ENCODE measurements at places on chromosomes 11 and 22. TPM values are rescaled to one million over a fixed set of nuclear protein-coding genes. Genes with fewer than 3 reads are reported as not detected.

Gene KCNJ1
- total RNA-seq, result not detected

DNA sequence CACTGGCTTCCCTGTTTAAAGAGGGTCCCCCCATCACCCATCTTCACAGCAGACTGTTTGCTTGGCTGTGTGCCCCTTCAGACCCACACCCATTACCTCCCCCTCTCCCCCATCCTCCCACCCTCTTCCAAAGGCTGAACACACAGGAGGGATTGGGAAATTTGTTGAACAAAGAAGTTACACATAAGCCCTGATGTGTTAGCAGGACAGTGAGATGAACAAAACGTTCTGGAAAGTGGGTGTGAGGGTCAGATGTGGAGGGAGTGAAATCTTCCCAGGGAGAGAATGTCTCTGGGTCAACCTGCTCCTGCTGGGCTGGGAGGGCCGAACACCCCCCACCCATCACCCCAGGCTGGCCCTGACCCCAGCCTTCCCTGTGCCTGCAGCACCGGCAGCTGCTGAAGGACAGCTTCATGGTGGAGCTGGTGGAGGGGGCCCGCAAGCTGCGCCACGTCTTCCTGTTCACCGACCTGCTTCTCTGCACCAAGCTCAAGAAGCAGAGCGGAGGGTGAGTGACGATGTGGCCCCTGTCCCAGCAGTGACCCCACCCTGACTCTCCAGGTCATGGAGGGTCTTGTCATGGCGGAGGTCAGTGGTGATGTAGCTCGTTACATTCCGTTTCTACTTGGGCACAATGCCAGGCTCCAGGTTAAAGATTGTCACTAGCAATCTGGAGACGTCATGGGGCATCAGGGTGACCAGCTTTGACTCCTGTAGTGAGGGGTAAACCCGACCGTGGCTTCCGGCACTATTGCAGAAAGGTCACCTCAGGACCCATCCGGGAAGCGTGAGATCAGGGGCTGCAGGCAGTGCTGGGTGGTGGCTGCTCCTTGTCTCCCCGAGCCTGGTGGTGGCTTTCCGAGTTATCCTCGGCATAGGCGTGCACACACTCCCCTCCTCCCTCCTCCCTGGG lies 103.5 kb downstream of the BCR start:
- DNase-seq, result no peak
- H3K27me3 ChIP-seq, result no peaks in the 10 kb centered on the region
- no peaks in the 10 kb centered on the region for H3K4me1 ChIP-seq
- H3K36me3 ChIP-seq, result peaks cover 55% of the 10 kb centered on the region
- H3K4me3 ChIP-seq, result no peak overlapping the region
- H3K27ac ChIP-seq, result no peak overlapping the region

DNA sequence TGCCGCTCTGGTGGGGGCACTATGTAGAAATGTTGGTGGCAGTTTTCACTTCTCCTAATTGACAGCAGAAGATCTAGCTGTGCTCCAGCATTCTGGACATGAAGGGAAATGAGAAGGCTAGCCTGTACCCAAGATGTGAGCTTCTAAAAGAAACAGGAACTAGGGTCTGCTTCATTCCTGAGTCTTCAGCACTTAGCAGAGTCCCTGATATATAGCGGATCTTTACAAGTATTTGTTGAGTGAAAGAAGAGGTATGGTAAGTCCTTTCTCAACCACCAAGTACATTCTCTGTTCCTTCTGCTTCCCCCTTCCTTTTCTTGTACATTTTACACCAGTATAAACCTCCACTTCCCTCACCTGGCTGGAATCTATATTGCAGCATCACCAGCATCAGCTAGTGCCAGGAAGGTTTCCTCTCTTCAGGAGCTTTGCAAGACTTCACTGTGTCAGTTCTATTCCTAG lies 408.3 kb upstream of the CADM1 start:
- no peaks in the 10 kb centered on the region for H3K27me3 ChIP-seq
- no peaks in the 10 kb centered on the region for H3K36me3 ChIP-seq
- H3K4me3 ChIP-seq, result no peak overlapping the region
- H3K4me1 ChIP-seq, result no peaks in the 10 kb centered on the region
- DNase-seq, result peak; percentile 43

GRCh38 chr11:30635401-30635989 lies 49.3 kb upstream of the MPPED2 start:
- H3K27ac ChIP-seq, result no peak overlapping the region
- no peaks in the 10 kb centered on the region for H3K36me3 ChIP-seq
- no peaks in the 10 kb centered on the region for H3K4me1 ChIP-seq
- DNase-seq, result peak; percentile 91
- no peaks in the 10 kb centered on the region for H3K27me3 ChIP-seq

GRCh38 chr22:22866381-22867111 lies 21.1 kb upstream of the IGLL5 start:
- no peaks in the 10 kb centered on the region for H3K36me3 ChIP-seq
- H3K27me3 ChIP-seq, result peaks cover 5% of the 10 kb centered on the region
- no peak overlapping the region for H3K27ac ChIP-seq
- DNase-seq, result no peak
- no peak overlapping the region for H3K4me3 ChIP-seq

DNA sequence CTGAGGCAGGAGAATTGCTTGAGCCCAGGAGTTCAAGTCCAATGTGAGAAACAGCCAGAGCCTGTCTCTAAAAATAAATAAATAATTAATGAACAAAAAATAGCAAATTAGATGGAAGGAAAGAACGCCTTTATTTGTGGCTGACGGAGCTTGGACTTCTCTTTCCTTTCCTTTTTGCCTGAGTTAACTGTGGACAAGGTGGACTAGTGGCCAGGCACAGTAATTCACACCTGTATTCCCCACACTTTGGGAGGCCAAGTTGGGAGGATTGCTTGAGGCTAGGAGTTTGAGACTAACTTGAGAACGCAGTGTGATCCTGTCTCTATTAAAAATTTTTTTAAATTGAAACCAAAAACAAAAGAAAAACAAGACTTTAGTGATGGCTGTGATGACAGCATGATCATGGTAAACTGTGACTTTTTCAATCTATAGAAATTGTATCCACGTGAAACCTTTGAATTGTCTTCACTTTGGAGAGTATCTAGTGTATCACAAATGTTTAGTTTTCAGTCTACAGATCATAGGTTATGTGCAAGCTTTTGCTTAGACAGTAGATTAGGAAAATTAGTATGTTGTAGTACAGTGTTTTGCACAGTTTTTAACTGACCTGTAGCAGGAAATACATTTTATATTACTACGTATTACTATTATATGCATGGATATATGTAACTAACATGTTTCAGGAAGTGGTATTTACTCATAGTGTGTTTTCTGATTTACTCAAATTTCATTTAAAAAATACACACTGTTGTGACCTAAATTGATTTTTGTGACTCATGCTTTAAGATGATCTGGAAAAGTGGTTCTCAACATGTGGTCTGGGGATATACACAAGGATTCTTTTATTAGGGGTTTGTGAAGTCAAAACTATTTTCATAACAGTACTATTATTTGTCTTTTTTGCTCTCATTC lies 42.1 kb downstream of the KDM2A start:
- H3K4me3 ChIP-seq, result no peak overlapping the region
- peaks cover 10% of the 10 kb centered on the region for H3K36me3 ChIP-seq
- no peaks in the 10 kb centered on the region for H3K27me3 ChIP-seq
- DNase-seq, result no peak
- no peaks in the 10 kb centered on the region for H3K4me1 ChIP-seq

DNA sequence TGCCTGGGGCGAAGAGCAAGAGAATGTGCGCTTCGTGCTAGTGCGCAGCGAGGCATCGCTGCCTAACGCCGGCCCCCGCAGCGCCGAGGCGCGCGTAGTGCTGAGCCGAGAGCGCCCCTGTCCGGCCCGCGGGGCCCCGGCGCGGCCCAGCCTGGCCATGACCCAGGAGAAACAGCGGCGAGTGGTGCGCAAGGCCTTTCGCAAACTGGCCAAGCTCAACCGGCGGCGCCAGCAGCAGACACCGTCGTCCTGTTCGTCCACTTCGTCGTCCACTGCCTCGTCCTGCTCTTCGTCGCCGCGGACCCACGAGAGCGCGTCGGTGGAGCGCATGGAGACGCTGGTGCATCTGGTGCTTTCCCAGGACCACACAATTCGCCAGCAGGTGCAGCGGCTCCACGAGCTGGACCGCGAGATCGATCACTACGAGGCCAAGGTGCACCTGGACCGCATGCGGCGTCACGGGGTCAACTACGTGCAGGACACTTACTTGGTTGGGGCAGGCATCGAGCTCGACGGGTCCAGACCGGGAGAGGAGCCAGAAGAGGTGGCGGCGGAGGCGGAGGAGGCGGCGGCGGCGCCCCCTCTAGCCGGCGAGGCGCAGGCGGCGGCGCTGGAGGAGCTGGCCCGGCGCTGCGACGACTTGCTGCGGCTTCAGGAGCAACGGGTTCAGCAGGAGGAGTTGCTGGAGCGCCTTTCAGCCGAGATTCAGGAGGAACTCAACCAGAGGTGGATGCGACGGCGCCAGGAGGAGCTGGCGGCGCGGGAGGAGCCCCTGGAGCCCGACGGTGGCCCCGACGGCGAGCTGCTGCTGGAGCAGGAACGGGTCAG lies 1.0 kb downstream of the RASSF10 start:
- peak overlapping the region; percentile 73 for H3K4me3 ChIP-seq
- no peak overlapping the region for H3K27ac ChIP-seq
- H3K36me3 ChIP-seq, result peaks cover 15% of the 10 kb centered on the region
- peaks cover 26% of the 10 kb centered on the region for H3K27me3 ChIP-seq

DNA sequence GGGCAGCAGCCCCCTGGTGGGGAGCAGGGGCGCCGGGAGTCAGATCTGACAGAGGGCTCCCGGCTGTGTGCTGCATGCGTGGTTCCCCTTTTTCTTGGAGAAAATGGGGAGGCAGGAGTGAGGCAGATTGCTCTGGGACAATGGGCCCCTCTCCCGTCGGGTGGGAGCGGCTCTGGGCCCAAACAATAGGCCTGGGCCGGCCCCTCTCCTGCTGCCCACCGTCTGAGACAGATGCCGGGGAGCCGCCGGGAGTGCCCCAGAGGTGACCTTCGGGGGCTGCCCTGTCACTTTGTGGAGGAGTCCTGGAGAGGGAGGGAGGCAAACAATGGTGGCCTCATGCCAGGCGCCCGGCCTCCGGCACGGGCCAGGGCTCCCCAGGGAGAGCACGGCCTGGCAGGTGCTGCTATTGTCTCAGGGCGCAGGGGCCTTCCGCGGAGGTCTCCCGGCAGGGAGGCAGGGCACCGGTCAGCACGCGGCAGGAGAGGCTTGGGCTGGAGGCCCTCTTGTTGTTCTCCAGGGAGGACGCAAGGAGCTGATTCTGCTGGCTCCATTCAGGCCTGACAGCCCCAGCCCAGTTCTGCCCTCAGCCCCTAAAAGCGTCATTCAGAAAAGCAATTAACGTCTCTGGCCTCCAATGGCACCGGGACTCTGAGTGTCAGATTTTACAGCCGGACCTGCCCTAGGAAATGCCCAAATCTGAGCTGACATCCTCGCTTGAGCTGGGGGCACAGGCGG lies 44.8 kb downstream of the SMIM38 start:
- no peaks in the 10 kb centered on the region for H3K27me3 ChIP-seq
- H3K27ac ChIP-seq, result no peak overlapping the region
- H3K4me1 ChIP-seq, result no peaks in the 10 kb centered on the region
- no peak overlapping the region for H3K4me3 ChIP-seq
- no peak for DNase-seq

DNA sequence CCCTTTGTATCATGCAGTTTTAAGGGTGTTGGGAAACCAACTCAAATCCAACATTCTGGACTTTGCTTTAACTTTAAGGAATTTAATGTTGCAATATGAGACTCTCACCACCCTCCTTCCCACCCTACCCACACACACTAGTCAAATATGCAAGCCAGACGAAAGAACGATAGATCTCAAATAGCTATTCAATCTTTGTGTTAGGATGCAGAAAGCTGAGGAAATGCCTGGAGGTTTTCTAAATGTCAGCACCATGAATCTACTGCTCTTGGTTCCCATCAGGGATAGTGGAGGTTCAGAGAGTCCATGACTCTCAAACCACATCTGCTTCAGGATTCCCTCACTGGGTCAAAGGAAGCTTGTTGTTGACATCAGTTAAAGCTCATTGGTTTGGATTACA lies 33.7 kb downstream of the EXPH5 start:
- no peak for DNase-seq
- H3K36me3 ChIP-seq, result no peaks in the 10 kb centered on the region
- H3K27ac ChIP-seq, result no peak overlapping the region
- H3K4me3 ChIP-seq, result no peak overlapping the region

- no peaks in the 10 kb centered on the region for H3K4me1 ChIP-seq
- DNase-seq, result no peak
- H3K36me3 ChIP-seq, result no peaks in the 10 kb centered on the region
- H3K27ac ChIP-seq, result no peak overlapping the region
- no peak overlapping the region for H3K4me3 ChIP-seq
These were observed 6.9 kb upstream of the CYP2R1 start for GRCh38 chr11:14898906-14899305.

DNA sequence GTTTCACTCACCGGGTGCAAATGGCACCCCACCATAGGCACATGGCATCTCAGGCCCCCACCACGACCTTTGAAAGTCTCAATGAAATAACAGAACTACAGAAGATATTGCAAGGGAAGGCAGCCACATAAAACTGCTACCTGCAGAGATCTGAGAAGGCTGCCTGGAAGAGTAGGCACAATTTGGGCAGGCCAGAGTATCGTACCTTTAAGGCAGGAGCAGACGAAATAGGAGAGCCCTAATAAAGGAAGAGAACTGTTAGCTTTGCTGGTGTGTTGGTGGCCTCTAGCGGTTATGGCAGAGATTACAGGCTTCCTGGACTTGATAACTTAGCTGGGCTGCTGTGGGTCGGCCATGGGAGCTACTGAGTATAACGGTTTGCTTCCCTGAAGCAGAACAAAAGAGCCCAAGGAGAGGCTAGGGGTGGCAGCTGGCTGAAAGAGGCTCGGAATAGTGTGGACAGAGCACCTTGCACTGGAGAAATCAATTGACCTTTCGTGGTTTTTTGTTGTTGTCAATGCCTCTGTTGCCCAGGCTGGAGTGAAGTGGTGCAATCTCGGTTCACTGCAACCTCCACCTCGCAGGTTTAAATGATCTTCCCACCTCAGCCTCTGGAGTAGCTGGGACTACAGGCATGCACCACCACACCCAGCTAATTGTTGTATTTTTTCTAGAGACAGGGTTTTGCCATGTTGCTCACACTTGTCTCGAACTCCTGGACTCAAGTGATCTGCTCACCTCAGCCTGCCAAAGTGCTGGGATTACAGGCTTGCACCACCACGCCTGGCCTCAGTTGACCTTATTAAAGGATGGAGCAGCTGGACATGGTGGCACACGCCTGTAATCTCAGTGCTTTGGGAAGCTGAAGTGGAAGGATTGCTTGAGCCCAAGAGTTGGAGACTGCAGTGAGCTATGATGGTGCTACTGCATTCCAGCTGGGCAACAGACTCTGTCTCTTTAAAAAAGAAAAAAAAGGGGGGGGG lies 4.8 kb downstream of the SDF2L1 start:
- peaks cover 22% of the 10 kb centered on the region for H3K36me3 ChIP-seq
- no peaks in the 10 kb centered on the region for H3K27me3 ChIP-seq
- peak; percentile 77 for DNase-seq
- H3K27ac ChIP-seq, result no peak overlapping the region
- H3K4me1 ChIP-seq, result peaks cover 2% of the 10 kb centered on the region
- H3K4me3 ChIP-seq, result 0 out of 3 replicates have a peak overlapping the region, but pooled peaks have one; percentile 23
